ENCODE measurements at places on chromosomes 11 and 22.

DNA sequence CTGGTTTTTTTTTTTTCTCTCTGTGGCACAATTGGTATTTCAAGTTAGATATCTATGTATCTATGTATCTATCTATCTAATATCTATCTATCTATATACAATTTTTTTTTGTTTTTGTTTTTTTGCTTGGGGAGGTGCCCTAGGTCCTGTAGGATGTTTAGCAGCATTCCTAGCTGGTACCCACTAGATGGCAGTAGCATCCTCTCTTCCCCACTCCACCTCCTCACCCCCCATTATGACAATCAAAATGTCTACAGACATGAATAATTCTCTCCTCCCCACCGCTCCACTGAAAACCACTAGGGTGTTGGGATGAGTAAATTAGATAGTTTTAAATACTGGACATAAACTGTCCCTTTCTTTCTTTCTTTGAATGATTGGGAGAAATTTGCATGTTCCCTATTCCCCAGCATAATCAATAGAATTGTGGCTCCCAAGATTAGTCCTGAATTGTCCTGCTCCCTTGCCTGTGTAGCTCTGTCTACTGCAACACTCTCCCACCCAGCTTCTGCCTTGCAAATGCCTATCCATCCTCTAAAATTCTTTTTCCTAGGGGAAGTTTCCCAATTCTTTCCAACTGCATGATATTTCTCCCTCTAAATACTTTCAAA, 1152.4 kb downstream of the LRRC4C start:
- no peak for DNase-seq

DNA sequence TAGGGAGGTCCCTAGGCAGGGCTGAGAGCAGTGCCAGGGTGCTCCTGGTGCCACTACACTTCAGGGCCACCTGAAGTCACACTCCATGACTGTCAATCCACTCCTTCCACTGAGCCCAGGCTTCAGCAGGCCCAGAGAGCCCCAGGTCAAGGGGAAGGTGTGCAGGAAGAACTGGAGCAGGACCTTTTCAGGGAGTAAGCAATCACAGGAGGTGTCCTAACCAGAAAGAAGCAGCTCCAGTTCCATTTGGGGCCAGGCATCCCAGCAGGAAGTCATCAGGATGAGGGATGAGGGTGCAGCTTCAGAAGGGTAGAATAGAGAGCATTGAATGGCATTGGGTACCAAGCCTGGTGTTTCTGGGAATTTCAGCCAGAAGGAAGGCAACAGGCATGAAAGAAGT, 556.5 kb downstream of the INSC start:
- no peak for DNase-seq

GRCh38 chr22:38208551-38208968, 6.8 kb downstream of the MAFF start:
- DNase-seq, result no peak

GRCh38 chr11:26507229-26507628, 64.8 kb downstream of the MUC15 start:
- no peak for DNase-seq

- DNase-seq, result no peak
Measured at GRCh38 chr11:108622341-108622740, 28.8 kb upstream of the EXPH5 start.

DNA sequence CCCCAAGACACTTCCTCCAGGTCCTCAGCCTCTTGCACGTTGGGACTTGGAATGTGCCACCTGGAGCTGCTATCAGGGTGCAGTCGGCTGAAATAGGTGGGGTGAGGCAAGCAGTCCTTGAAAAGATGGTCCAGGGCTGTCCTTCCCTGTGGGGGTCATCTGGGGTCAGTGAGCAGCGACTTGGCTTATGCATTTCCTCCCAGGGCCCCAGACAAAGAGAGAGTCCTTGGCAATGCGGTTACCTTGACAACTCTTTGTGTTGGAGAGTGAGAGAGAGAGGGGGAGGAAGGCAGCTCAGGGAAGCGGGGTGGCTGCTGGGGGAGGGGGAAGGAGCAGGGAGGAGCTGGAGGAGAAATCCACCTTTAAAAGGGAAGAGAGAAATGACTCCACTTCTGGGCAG, 93.8 kb downstream of the MIAT start:
- no peak for DNase-seq

GRCh38 chr11:123473941-123474677, 44.0 kb downstream of the GRAMD1B start:
- DNase-seq, result no peak

DNA sequence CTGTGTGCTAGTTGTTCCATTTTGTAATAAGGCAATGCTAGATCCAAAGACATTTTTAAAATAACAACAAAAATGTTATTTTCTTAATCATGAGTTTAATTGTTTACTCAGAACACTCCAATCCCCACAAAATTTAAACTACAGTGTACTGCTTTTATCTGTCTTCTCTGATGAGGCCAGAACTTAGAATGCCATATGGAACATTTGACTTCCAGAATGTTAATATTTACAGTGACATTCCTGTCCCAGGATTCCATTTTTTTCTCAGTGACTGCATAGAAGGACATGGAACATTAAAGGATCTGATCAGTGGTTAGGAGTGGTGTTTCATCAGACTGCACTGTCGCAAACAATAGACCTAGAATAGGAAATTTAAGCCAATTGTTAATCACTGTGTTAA, 494.9 kb upstream of the ARHGAP42 start:
- no peak for DNase-seq

- no peak for DNase-seq
Measured at GRCh38 chr11:41404109-41404508, 55.3 kb downstream of the LRRC4C start.

GRCh38 chr11:66292543-66293332, 1.0 kb downstream of the TMEM151A start:
- DNase-seq, result no peak

DNA sequence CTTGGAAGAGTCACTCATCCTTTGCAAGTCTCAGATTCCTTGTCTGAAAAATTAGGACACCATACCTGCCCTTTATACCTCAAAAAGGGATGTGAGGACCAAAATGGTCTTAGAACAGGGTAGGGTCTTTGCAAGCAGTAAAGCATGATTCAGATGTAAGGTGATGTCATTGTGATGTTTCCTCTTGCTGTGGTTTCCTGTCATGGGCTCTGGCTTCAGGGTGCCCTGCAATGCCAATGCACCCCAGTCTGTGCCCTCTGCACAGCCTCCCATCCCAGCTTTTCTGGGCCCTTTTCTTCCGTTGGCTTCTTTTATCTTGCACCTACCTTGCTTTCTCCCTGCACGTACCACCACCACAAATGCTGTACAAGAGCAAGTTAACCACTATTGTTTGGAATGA, 87.8 kb upstream of the NNMT start:
- no peak for DNase-seq

DNA sequence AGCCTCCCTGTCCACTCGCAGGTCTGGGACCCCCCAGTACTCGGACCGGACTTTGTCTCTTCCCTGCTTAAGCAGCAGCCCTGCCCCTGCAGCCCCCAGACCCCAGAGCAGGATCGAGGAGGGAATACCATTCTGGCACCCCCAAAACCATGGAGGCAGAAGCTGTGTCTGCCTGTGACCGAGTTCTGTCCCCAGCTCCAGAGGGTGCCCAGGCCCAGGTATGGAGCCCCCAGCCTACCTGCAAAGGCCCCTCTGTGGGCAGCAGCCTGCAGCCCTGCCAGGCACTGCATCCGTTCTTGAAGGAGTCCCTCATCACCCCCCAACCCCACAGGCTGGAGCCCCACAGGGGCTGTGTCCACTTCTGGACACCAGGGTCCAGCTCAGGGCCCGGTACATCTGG, 163.8 kb downstream of the BRD1 start:
- DNase-seq, result no peak

DNA sequence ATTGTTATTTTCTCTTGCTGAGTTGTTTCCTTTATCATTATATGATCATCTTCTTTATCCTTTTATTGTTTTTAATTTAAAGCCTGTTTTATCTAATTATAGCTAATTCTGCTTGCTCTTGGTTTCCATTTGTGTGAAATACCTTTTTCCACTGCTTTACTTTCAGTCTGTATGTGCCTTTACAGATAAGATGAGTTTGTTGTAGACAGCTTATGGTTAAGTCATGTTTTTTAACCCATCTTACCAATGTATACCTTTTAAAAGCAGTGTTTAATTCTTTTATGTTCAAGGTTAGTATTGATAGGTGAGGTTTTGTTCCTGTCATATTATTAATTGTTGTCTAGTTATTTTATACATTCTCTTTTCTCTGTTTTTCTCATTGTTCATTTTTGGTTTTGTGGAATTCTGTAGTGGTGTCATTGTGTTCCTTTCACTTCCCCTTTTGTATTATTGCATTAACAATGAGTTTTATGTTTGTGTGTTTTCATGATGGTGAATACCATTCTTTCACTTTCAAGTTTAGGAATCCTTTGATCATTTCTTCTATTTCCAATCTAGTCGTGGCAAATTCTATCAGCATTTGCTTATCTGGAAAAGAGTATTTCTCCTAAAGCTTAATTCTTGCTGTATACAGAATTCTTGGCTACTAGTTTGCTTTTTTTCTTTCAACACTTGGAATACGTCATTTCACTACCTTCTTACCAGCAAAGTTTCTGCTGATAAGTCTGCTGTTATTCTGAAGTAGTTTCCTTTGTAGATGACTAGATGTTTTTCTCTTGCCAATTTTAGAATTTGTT, 21.8 kb downstream of the OR5AN1 start:
- DNase-seq, result no peak

GRCh38 chr22:48621085-48621484, 1206.6 kb downstream of the BRD1 start:
- DNase-seq, result no peak

GRCh38 chr11:10322830-10323792, 18.2 kb downstream of the ADM start:
- peak; percentile 51 for DNase-seq

DNA sequence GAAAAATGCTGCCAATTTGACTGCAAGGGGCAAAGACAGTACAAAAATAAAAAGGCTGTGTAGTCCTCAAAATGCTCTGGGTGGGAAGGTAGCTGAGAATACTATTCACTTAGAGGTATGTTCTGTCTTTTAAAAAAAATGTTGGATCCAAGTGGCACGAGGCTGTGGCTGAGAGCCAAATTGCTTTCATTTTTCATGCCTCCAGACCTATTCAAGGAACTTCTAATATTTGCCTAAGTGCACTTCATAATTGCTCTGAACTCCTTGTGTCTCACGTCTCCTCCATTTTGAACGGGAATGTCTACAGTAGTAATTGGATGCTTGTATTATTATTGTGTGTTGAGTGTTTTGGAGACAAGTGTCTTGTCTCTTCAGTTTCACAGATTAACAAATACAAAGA, 19.1 kb upstream of the SLC22A25 start:
- DNase-seq, result no peak

- no peak for DNase-seq
Measured at GRCh38 chr22:44831885-44832284, 79.5 kb downstream of the ARHGAP8 start.

- peak; percentile 48 for DNase-seq
Measured at GRCh38 chr11:65204646-65205601, 23.2 kb downstream of the CAPN1 start.

- no peak for DNase-seq
Measured at GRCh38 chr22:19174106-19175025, 4.2 kb downstream of the SLC25A1 start.

DNA sequence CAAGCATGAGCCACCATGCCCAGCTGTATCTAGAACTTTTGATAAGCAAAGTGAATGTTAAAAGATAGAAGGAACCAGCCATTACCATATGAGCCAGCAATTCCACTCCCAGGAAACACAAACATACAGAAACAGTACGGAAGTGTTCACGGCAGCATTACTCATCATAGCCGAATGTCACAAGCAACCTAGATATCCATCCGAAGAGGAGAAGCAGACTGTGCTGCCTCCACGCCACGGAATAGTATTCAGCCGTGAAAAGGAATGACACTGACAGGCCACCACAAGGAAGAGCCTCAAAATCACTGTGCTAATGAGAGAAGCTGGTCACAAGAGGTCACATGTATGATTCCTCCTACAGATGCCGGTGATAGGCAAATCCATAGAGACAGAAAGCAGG, 17.6 kb upstream of the MGAT3 start:
- no peak for DNase-seq

DNA sequence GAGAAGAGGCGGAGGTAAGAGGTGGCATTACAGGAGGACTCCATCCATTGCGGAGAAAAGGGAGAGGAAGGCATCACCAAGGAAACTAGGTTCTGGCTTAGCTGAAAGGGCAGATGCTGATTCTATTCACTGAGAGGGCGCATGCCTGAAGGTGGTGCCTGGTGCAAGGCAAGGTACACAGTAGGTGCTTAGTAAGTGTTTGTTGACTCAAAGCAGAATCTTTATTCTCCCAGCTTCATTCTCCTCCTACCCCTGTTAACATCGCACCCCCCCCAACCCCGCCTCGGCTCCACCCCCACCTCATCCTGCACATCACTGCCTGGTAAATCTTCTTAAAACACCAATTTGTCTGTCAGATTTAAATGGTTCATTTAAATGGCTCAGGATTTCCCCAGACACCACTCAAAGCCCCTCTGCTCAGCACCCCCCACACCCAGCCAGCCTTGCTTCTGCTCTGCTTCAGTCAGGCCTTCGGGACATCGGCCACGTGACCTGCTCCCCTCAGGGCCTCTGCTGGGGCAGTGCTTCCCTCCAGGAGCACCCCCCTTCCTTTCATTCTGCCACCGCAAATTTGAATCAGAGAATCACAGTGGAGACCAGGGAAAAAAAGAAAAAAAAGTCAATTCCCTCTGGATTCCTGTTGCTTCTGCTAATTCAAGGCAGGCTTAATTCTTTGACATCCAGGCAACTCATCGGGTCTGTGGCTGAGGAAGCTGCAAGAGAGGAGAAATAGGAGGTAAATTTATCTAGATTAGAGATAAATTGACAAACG, 17.8 kb upstream of the RCN1 start:
- DNase-seq, result no peak

DNA sequence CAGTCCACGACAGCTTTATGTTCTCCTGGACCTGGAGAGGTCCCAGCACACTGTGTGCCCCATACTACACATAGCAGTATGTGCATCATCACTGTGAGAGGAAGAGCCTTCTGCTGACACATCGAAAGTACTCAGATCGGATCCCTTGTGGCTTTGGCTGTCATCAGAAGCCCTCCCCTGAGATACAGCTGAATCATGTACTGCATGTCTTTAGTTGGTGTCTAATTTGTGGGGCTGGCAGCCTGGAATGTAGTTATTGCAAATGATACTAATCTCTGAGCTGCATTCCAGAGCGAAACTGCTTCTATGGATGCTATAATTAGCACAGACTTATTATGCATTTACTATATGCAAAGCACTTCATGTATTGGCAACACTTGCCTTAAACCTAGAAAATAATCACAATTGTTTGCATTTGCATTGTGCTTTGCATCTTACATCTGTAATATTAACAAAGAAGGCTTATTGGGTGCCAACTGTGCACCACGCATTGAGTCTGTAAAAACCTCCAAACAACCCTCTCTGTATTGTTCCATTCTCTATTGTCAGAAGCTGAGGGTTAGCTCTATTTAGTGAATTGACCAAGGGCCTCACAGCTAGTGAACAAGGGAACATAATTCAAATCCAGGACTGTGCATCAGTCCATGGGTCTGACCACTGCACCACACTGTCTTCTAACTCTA, 89.2 kb upstream of the CRTAM start:
- peak; percentile 48 for DNase-seq

Measured in activated CD4-positive, alpha-beta T cell treated with anti-CD3 and anti-CD28 coated beads, Interleukin-2, amount 50 U/mL, for 48 hours (primary cell).